ENCODE measurements at places on chromosomes 11 and 22.

DNA sequence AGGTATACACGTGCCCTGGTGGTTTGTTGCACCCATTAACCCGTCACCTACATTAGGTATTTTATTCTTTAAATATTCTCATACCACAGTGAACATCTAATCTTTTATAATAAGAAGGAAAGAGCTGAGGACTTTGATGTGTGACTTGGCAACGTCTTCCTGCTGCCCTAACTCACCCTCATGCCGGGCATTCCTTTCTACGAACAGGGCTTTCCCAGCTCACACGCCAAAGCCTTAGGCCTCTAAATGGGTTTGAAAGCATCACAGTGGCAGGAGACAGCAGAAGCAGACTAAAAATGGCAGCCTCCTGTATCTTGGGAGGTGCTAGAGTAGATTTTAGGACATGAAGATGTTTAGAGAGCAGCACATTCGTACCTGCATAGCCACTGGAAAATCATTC is 52.6 kb downstream of the CLTCL1 start:
- no peak for DNase-seq

DNA sequence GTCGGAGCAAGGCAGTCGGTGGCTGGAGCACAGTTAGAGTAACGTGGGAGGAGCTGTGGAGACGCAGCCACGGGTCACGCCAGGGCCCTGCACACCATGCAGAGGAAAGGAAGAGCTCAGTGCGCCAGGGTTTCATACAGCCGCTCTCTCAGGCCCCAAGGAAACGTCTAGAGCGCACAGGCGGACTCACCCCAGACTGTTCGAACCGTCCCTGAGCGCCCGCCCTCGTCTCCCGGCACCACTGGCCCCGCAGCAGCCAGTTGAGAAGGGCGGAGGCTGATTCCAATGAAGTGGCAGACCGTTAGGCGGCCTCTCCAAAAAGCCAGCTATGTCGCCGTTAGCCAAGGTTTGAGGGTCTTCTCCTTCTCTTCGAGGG is 483 bp upstream of the HYLS1 start:
- DNase-seq: no peak

DNA sequence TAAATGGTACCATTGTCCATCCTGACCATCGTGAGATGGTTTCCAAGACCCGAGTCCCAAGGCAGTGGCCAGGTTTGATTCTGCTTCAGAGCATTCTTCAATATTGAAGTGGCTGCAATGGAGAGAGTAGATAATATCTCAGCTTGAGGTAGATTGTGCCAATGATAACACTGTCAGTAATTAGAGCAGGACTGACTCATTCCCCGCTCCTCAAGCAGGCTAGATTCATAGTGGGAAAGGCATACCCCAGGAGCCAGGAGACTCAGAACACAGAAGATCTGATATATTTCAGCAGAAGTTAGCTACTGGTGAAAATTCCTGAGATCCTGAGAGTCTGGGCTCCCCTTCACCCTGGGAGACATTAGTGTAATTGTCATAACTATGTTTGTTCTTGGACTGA is 55.6 kb upstream of the LARGE1 start:
- no peak for DNase-seq

DNA sequence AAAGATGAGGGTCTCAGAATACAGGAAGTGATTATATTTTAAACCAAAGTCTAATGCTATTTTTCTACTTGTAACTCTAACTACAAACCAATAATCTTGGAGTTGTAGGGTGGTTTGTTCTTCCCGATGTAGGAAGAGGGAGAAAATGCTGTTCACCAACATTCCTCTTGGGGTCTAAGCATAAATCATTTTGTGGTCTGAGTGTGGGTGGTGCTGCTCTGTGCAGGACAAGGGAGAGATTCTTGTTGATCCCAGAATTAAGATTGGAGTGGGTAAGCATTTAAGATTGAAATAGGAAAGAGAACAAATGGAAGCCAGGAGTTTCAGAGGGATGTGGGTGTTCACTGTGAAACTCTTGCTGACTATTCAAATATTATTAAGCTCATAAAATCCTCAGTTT is 38.6 kb upstream of the MMP13 start:
- DNase-seq: no peak

DNA sequence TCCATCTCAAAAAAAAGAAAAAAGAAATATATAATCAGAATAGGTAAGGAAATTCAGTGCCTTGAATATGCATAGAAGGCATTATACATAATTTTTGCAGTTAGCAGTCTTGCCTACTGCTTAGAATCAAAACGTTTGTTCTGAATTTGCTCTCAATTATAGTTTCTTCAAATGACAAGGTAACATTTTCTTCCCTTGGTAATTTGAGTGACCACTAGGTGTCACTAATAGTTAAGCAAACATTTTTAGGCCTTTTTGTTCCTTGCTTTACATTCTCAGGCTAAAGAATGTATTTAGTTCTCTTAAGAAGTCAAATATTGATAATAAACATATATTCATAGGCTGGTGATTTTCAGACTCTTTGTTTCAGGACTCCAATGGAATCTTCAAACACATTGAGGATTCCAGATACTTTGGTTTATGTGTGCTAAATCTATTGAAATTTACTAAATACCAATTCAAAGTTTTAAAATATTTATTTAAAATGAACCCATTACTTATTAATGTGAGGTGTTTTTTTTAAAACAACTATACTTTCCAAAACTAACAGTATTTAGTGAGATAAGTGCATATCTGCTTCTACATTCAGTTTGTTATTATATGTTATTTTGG is 55.0 kb upstream of the DEPDC7 start:
- no peak for DNase-seq

DNA sequence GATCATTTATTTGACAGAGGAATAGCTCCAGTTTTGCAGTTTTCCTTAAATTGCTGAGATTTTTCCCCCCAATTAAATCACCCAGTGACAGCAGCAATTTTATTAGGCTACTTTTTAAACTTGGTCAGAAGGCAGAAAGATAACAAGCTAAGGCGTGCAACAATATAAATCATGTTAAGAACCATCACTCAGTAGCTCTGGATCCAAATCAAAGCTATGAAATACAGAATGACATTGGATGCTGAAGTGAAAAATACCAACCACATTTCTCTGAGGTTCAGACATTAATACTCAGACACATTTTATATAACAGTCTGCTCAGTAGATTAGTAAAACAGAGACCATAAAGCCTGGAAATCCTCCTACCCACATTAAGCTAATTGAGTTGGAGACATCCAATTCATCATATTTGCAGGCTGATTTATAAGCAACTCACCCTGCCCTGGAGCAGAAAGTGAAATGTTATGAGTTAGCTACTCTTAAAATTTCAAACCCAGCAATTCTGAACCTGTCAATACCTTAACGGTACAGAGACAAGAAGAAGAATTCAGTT is 1108.4 kb downstream of the DLG2 start:
- DNase-seq: no peak

DNA sequence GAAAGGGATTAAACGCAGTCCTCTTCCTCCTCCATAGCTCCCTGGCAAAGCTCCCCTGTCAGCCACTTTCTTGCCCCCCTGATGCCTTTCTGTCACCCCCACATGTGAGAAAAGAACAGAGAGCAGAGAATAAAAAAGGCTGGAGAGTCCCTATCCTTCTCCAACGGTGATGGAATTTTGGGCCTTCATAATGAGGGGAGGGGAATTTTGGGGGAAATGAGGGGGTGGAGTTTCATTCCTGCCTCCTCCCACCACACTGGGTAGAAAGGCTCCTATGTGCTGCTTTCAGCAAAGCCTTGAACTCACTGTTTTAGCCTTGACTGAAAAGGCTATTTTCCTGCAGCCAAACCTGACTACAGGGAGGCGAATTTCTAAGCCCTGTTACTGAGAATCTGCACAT is 59.3 kb downstream of the C11orf58 start:
- DNase-seq: no peak

GRCh38 chr11:1997755-1998154 is at the start of gene H19:
Gene H19, minus strand, starts transcription at chr11:1997842.
- DNase-seq: no peak

GRCh38 chr22:29690476-29690875 is 29.3 kb upstream of the CABP7 start:
- DNase-seq: no peak

GRCh38 chr22:22403306-22403705 is 105.2 kb downstream of the ZNF280B start:
- DNase-seq: no peak

DNA sequence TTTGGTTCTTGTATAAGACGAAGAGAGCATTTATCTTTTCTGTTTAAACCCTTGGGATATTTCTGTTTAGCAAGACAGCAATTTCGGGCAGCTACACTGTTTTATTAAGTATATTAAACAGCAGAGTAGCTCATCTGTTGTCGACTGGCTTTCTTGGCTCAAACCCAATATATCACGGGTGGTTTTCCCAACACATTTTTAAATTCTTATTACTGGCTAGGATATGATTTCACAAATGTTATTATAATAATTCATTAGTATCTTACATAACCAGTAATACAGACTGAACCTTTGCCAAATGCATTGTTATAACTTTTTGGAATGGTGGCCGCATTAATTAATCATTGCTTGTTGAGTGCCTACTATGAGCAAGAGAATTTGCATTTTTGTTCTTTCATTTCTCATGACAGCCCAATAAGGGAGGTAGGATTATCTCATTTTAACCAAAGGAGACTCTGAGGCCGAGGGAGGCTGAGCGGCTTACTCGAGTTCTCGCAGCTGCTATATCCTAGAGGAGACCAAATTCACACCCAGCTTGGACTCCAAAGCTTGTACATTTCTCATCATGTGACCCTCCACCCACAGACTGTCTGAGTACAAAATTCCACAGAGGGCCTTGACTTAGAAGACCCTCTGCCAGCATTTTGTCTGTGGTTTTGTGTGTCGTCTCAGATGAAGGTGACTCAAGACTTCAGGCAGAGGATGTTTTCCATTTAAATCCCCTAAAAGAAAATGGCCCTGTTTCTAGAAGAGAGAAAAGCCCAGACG is 304.9 kb downstream of the NTM start:
- DNase-seq: no peak

GRCh38 chr11:12962306-12962705 is 46.8 kb upstream of the RASSF10 start:
- no peak for DNase-seq

- no peak for DNase-seq
These were observed 40.7 kb downstream of the LMO1 start for GRCh38 chr11:8222820-8223512.

- DNase-seq: no peak
These were observed 17.4 kb upstream of the TMEM135 start for GRCh38 chr11:87020336-87020735.

- no peak for DNase-seq
These were observed 57.6 kb downstream of the SMIM38 start for GRCh38 chr11:69213316-69213715.

- DNase-seq: no peak
These were observed 85.2 kb upstream of the ARHGAP20 start for GRCh38 chr11:110797453-110797852.

DNA sequence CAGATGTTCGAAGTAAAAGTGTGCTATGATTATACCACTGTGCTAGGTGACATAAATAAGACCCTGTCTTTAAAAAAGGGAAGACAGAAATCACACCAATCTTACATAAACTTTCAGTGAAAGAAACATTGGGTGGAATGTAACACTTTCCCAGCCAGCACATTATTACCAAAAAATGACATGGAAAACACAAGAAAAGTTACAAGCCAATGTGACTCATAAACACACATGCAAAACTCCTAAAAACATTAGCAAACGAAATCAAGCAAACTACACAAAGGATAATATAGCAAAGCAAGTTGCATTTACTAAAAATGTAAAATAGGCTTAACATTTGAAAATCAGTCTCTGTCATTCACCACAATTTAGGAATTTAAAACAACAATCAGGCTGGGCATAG is 47.0 kb downstream of the SBF2 start:
- DNase-seq: no peak

- no peak for DNase-seq
These were observed 6.0 kb downstream of the PARVG start for GRCh38 chr22:44186737-44187136.

All from cortex of kidney (tissue), 1 donor.